ENCODE measurements at places on chromosomes 7 and 10.

- no peak for DNase-seq
These were observed 14.2 kb downstream of the INPP5A start for GRCh38 chr10:132551808-132552130.

GRCh38 chr7:142345811-142346210, 88.0 kb upstream of the PRSS58 start:
- no peak for DNase-seq

- no peak for DNase-seq
These were observed at the start of gene OLAH for GRCh38 chr10:15043674-15044073. OLAH (plus strand) TSS chr10:15043943; CDS start chr10:15047289, 3,346 bp downstream.

- DNase-seq, result no peak
These were observed 968 bp upstream of the INMT start for GRCh38 chr7:30750683-30751650.

- no peak for DNase-seq
These were observed 276.2 kb upstream of the SORCS1 start for GRCh38 chr10:107440741-107441140.

DNA sequence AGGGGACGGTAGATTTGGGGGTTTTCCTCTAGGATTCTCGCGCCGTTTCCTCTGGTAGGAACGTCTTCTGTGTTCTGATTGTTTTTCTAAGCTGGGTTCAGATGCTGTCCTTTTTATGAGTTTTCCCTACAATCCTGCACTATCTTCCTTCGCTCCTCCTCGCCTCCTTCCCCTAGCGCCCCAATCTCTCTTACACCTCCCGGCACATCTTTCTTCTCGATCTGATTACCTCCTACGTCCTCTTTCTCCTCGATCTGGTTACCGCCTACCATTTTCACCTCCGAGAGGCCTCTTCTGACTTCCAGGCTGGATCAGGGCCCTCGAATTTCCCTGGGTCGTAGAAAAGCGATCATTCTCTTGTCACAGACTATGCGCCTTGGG, 413 bp downstream of the BUD31 start:
- no peak for DNase-seq

- DNase-seq, result no peak
These were observed 167.6 kb downstream of the LRMDA start for GRCh38 chr10:75598998-75599397.

DNA sequence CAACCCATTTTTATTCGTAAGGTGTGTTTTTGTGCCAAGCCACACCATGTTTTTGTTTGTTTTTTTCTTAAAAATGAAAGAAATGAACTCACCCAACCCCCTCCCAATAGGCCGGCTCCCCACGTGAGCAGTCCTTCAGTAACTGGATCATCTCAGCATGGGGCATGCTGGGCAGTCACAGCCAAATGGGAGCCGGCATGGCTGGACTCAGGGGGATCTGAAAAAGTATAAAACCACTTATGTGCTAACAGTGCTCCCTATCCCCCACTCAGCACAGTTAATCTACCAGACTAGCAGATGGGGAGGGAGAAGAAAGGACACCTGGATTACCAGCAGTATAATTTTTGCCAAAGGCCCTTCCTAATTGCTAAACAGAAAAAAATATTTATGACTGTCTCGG, 39.3 kb downstream of the BAZ1B start:
- no peak for DNase-seq

GRCh38 chr10:101724446-101724845, 29.5 kb upstream of the FBXW4 start:
- DNase-seq, result no peak

DNA sequence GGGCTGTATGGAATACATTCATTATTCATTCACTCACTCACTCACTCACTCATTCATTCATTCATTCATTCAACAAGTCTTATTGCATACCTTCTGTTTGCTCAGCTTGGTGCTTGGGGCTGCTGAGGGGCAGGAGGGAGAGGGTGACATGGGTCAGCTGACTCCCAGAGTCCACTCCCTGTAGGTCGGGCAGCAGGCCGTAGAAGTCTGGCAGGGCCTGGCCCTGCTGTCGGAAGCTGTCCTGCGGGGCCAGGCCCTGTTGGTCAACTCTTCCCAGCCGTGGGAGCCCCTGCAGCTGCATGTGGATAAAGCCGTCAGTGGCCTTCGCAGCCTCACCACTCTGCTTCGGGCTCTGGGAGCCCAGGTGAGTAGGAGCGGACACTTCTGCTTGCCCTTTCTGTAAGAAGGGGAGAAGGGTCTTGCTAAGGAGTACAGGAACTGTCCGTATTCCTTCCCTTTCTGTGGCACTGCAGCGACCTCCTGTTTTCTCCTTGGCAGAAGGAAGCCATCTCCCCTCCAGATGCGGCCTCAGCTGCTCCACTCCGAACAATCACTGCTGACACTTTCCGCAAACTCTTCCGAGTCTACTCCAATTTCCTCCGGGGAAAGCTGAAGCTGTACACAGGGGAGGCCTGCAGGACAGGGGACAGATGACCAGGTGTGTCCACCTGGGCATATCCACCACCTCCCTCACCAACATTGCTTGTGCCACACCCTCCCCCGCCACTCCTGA, 2.4 kb downstream of the EPO start:
- no peak for DNase-seq

DNA sequence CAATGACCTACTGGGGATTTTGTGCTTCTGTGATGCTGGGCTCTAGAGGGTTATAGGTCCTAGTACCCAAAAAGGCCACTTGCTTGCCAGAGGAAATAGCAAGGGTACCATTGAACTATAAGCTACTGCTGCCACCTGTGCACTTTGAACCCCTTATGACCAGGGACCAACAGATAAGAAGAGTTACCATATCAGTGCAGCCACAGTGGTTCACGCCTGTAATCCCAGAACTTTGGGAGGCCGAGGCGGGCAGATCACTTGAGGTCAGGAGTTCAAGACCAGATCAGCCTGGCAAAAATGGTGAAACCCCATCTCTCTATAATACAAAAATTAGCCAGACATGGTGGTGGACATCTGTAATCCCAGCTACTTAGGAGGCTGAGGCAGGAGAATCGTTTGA, 15.5 kb upstream of the CNOT4 start:
- no peak for DNase-seq

DNA sequence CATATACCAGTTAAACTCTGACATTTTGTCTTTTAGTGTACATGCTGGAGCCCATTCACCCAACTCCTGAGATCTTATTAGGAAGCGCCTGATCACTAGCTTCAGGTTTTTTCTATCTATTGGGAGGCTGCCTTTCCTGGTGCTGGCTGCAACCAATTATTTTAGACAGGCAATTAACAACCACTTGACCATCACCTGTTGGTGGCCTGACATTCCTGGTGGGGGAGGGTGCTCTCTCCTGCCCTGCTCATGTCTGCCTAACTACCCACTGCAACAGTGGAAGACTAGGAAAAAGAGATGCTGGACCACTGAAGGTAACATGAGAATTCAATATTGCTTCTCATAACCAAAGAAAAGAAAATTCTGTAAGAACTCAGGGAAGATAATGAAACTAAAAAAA, 190.3 kb upstream of the GRM3 start:
- DNase-seq, result no peak

DNA sequence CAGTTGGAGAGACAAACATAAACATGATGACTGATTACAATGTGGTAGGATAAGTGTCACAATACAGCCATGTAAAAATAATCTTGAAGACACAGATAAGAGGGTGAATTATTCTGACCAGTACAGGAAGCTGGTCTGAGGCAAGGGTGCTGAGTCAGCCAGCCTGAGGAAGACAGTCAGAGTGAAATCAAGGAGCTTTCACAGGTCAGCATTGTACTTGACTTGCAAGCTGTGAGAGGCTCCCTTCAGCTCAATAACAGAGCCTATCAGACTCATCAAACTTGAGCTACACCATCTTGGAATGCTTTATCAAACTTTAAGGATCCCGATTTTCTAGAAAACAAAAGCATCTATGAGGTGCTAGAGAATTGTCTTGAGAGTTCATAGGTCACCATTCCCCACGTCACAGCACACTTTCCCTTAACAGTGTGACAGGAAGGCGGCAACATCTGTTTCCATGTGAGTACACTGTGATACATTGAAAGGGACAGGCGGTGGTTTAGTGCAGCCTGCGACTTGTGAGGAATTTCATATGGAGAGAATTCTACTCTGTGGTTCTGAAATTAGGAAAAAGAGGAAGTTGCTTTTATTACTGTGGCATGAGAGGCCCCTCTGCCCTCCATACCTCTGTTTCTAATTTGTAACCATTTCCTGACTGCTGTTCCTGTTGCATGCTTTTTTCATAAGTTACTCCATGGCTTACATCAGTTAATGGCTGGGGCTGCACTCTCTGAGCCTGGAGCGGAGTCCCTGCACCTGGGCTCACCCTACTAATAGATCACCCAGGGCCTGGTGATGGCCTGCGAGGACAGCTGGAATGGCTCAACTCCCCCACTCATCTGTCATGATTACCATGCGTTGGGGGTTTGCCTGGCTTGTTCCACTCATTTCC, 417.1 kb downstream of the SUGCT start:
- no peak for DNase-seq

- DNase-seq, result no peak
These were observed 501.9 kb upstream of the SEMA3D start for GRCh38 chr7:85688712-85689111.

- no peak for DNase-seq
These were observed 155.5 kb downstream of the RNF216 start for GRCh38 chr7:5625938-5626337.

GRCh38 chr10:119253433-119254174, 46.2 kb downstream of the GRK5 start:
- no peak for DNase-seq

DNA sequence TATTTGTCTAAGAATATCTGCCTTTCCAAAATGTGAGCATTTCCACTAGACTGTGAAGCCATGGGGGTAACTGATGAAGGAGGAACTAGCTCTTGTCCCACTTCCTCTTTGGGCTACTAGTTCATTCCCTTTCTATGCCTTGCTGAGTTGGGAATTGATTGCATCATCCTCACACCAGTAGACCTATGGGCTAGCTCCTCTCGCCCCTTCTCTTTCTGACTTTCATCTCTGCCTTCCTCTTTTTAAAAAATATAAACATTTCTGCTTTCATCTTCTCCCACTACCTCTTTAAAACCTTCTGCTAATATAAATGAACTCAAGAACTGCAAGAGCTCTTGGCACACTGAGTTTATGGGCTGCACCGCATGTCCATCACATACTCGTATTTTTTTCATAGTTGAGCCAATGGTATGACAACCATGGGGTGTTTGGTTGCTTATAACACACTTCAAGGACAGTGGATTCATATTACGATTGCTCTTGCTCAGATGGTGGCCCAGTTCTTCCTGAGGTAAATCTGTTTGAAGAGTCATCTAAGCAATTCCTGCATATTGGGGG, 182.0 kb downstream of the REEP3 start:
- DNase-seq, result no peak

- DNase-seq, result no peak
These were observed 169.3 kb downstream of the FAM107B start for GRCh38 chr10:14605231-14605925.

DNA sequence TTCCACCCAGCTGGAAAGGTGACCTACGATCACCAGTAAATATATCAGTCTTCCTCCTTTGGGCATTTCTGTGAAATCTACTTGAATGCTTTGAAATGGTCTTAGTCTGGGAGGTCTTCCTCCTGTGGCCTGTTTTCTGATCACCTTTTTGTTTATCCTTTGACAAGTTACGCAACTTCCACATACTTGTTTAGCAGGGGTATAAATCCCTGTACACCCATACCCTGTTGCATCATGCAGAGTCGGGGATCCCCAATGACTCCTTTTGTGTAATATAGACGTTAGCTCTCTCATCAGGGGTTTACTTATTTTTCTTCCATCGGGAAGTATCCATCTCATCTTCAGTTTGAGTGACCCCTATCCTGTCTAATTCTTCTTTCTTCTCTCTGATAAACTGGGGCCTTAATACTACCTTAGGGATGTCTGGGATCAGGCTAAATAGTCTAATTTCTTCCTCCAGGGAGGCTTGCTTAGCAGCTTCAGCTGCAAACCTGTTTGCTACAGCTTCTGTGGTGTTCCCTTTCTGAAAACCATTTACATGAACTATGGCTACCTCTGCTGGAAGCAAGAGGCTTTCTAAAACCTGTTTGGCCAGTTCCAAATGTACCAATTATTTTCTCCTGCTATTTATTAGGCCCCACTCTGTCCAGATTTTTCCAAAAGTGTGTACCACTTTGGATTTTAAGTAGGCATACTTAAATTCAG, 25.8 kb downstream of the MAPK8 start:
- DNase-seq, result no peak

GRCh38 chr7:18753972-18754610, 258.5 kb downstream of the HDAC9 start:
- no peak for DNase-seq

DNA sequence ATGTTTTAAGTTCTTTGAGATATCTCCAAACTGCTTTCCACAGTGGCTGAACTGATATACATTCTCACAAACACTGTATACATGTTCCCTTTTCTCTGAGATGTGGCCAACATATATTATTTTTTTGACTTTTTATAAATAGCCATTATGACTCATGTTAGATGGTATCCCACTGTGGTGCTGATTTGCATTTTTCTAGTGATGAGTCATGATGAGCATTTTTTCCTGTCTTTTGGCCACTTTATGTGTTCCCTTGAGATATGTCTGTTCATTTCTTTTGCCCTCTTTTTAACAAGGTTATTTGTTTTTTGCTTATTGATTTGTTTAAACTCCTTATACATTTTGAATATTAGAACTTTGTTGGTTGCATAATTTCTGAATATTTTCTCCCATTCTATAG, 1055.1 kb downstream of the NXPH1 start:
- no peak for DNase-seq
